ENCODE measurements at places on chromosomes 7 and 10. TPM values are rescaled to one million over a fixed set of nuclear protein-coding genes. Genes with fewer than 3 reads are reported as not detected.

DNA sequence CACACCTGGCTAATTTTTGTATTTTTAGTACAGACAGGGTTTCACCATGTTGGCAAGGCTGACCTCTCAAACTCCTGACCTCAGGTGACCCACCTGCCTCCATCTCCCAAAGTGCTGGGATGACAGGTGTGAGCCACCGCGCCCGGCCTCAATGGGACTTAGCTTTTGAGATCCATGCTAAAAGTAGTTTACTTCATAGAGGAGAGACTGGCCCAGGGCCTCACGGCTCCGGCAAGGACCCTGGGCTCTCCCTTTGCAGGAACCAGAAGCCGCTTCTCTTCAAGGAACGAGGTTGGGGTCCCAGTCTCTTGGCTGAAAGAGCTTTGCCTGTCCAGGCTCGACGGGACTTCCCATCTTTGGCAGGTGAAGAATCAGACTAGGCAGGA lies 30.1 kb upstream of the DNAAF5 start:
- DNase-seq, result no peak

DNA sequence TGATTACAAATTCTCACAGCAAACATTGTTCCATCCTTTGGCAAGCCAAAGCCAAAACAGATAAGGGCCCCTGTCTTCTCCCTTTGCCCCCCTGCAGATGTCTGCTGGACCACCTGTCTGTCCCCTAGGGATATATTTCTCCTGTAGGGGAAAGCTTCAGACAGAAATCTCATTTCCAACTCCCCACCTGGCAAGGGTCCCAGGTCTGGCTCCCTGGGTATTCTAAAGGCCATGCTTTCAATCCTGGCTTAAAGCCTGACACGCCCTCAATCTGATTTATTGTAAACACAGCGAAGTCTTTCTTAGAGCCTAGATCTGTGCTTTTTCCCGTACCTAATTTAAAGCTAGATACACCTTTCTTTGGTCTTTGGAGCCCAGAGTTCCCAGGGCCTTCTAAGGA lies 66.1 kb downstream of the KCNMA1 start:
- DNase-seq, result no peak

DNA sequence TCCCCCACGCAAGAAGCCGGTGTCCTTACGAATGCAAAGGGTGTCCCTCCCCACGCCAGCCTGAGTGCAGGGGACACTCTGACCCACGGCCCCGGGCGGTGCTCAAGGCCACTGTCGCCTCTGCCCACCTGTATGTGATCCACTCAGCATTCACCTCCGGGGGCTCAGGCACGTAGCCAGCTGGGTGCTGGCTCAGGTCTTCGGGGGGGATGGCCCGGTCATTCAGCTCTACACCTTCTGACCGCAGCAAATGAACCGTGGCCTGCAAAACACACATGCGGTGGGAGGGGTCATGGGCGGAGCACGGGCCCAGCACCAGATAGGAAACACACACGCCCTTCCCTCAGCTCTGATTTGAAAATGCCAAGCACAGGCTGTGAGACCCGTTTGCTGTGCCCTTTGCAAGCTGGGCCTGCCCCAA lies 25.9 kb downstream of the CFAP46 start:
- no peak for DNase-seq

DNA sequence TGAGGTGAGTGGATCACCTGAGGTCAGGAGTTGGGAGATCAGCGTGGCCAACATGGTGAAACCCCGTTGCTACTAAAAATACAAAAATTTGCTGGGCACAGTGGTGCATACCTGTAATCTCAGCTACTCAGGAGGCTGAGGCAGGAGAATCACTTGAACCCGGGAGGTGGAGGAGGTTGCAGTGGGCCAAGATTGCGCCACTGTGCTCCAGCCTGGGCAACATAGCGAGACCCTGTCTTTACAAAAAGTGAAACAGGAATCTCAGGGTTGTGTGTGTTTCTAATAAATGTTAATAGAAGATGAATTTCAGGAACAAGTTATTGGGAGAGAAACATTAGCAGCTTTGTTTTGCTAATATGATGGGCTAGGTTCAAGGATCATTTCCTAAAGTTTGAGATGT lies 19.9 kb downstream of the PPP2R2D start:
- DNase-seq, result no peak

DNA sequence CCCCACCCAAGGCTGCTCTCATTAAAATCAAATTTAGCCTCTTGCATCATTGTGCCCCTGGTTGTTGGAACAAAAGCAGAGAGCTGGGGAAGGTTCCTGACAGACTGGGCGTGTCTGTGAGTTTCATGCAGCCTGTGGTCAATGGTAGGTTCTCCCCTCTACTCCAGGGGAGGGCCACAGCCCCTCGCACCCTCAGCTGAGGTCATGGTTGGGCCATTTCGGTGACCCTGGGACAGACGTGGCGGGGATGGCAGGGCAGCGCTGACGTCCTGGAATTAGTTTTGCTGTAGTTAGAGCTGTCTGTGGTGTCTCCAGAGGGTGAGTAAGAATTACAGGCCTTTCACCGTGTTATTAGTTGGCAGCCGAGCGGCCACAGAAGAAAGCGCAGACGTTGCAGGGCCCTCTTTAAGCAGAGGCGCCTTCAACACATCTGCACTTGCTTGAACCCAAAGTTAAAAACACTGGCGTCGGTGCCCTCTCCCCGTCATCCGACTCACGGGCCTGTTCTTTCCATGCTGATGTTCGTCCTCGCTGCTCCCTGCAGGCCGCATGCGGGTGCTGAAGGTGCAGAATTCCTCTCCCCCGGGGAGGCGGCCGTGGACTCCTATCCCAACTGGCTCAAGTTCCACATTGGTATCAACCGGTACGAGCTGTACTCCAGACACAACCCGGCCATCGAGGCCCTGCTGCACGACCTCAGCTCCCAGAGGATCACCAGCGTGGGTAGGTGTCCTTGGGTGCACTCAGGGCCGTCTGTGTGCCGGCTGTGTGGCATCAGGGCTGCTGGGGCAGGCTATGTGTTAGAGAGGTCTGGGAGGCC lies 2.8 kb downstream of the FAM20C start:
- DNase-seq, result no peak

- no peak for DNase-seq
Measured at GRCh38 chr7:37570145-37570544, 113.4 kb upstream of the GPR141 start.

DNA sequence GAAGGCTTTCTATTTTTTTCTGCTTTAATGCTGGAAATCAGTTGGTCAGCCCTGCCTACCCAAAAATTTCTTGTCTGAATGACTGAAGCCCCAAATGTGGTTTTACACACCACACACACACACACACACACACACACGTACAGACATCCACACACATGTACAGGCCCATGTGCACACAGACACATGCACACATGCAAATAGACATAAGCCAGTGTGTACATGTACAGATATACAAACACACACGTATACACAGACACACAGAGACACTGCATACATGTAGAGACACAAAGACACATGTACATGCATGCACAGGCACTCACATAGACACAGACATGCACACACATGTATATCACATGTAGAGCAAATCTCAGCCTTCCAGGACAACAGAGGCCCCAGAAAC lies 54.2 kb downstream of the TBATA start:
- no peak for DNase-seq

GRCh38 chr7:114413761-114414155 lies 857 bp upstream of the FOXP2 start:
- no peak for DNase-seq

DNA sequence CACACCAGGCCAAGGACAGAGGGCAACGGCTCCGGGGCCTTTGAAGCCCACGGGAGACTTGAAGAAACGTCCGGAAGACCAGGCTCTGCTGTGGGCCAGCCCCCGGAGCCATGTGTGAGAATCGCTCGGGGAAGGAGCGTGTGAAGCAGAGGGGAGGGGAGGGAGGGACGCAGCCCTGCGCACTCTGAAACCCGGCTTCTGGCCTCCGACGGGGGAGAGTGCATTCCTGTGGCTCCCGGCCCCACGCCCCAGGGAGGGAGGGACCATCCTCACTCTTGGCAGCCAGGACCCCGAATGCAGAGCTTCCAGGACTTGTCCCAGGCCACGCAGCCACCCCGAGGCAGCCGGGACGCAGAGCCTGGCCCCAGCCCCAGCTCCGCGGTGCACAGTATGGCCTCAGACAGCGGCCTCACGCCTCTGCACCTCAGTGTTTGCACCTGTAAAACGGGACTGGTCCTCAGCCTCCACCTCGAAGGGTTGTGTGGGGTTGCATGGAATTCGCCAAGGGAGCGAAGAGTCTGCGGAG lies 67.4 kb downstream of the PDGFA start:
- peak; percentile 61 for DNase-seq

MOGAT3 gene
- not detected for total RNA-seq

IGF2BP3 gene
- 0.14 TPM for total RNA-seq

DKK1 gene
- not detected for total RNA-seq

C7orf25 gene
- 5.3 TPM for total RNA-seq

MET gene
- 13.3 TPM for total RNA-seq

Data from right cardiac atrium (tissue), 5 donors.